ENCODE measurements at places on chromosomes 7 and 10.
A peak's percentile ranks its signal among the peaks of the same experiment; 100 is the strongest.

DNA sequence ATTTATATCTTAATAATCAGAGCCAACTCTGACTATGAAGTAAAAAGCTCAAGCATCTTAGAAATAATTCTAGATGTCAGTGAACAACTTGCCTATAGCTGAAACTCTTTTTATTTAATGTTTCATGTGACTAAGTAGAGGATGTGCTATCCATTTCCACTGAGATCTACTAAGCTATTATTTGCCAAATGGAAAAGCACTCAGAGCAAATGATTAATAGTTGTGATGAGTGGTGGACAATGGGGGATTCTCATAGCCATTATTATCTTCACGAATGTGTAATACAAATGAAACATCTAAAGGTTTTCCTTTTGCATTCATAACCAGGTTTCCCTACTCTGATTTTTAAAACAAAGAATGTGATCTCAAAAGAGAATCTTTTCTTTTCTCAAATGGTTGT, 126.6 kb upstream of the GNAI1 start:
- DNase-seq = no peak

DNA sequence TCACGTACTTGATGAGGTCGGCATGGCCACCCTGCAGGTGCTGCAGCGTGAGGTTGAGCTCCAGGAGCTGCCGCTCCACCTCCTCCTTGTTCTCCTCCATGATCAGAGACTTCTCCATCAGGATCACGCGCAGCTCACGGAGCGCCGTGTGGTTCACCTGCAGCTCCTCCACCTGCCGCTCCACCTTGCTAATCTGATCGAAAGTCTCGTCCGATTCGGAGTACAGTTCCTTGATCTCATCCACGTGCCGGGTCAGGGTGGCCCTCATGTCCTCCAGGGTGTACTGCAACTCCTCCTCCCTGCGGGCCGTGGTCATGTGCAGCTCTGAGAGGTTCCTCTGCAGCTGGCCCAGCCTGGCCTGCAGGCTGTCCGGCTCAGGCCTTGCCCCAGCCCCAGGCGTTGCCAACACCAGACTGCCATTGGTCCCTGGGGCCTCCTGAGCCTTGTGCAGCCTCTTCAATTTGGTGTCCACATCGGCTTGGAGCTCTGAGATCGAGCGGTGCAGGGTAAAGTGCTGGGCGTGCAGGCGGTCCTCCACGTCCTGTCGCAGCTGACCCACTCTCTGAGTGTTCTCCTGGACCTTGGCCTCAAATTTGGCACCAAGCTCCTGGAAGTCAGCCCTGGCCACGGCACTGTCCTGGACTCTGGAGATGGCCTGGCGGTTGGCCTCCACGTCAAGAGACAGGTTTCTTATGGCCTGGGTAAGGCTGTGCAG, 13.9 kb downstream of the MMRN2 start:
- no peak for DNase-seq

GRCh38 chr10:119516381-119517234, 25.9 kb downstream of the RGS10 start:
- DNase-seq = no peak

DNA sequence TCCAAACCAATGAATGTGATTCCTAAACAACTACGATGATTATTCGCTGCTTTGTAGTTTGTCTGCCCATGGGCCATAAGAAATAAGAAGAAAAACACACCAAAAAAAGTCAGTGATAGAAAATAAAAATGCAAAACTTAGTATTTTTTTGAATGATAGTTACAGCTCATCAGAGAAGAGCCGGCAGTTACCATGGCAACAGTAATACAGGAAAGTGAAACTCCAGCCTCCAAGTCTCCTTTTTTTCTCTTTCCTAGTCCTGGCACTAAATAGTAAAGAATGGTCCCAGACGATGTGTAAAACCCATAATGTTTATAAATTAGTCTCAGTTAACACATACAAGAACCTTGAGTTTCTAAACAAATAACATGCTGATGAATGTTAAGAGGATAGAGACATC, 21.6 kb upstream of the LHFPL3 start:
- no peak for DNase-seq

DNA sequence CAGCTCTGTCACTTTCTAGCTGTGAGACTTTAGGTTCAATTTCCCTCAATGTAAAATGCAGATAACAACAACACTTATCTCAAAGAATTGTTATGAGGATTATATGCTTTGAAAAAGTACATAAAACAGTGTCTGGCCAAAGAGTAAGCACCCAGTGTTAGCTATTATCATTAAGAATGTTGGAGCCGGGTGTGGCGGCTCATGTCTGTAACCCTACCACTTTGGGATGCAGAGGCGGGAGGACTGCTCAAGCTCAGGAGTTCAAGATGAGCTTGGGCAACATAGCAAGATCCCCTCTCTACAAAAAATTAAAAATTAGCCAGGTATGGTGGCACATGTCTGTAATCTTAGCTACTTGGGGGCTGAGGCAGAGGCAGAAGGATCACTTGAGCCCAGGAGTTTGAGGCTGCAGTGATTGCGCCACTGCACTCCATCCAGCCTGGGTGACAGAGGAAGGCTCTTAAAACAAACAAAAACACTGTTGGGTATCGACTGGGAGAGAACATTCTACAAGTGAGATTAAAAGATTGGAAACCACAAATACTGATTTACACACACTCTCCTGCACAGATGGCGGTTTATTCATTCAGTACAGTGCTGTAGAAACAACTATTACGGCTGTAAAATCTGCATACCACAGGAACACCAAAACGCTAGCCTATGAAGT, 107.3 kb downstream of the PROSER2 start:
- no peak for DNase-seq

GRCh38 chr7:143885951-143886350, 16.0 kb downstream of the TCAF1 start:
- DNase-seq = no peak

- DNase-seq = no peak
Observed at GRCh38 chr7:131148708-131149428, 178.8 kb upstream of the MKLN1 start.

- DNase-seq = peak; percentile 2
Observed at GRCh38 chr7:121873289-121874194, 581 bp downstream of the PTPRZ1 start.

GRCh38 chr7:55108818-55109217, 90.0 kb downstream of the EGFR start:
- DNase-seq = no peak

- DNase-seq = peak; percentile 13
Observed at GRCh38 chr10:13271552-13272163, 28.2 kb downstream of the PHYH start.

DNA sequence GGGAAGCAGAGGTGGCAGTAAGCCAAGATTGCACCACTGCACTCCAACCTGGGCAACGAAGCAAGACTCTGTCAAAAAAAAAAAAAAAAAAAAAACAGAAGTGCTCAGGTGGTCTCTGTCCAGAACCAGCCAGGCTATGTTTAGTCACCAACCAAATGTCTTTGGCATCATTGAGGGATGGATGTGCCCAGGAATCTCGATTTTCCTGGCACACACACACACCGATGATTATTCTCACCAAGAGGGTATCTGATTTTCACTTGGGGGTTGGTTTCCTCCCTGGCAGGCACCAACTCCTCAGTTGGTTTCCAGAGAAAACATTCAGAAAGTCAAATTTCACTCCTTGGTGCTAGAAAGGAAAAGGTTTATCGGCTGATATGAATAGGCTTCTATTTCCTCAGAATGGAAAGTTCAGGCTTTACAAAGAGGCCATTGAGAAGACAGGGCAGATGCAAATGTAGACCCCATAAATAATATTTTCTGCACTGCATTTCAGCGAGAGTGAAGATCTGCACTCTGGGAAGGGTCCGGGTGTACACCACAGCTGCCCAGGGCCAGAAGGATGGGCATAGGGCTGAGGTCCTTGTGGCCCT, 154.8 kb downstream of the TNS3 start:
- DNase-seq = no peak

DNA sequence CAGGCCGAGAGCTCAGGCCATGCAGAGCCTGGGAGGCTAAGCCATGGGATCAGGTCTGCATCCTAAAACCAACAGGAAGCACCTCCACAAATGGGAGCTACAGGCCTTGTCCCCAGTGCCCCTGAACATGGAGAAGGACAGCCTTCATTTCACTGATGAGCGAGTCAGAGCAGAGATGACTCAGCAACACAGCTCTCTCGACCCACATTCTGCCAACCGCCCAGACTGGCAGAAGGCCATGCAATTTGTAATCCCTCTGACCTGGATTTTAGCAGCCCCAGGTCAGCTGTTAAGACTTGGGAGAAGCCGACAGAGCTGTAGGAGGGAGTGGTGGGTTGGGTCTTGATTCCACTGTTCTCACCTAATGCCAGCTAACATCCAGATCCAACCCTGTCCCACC, 25.5 kb downstream of the VOPP1 start:
- peak; percentile 92 for DNase-seq

DNA sequence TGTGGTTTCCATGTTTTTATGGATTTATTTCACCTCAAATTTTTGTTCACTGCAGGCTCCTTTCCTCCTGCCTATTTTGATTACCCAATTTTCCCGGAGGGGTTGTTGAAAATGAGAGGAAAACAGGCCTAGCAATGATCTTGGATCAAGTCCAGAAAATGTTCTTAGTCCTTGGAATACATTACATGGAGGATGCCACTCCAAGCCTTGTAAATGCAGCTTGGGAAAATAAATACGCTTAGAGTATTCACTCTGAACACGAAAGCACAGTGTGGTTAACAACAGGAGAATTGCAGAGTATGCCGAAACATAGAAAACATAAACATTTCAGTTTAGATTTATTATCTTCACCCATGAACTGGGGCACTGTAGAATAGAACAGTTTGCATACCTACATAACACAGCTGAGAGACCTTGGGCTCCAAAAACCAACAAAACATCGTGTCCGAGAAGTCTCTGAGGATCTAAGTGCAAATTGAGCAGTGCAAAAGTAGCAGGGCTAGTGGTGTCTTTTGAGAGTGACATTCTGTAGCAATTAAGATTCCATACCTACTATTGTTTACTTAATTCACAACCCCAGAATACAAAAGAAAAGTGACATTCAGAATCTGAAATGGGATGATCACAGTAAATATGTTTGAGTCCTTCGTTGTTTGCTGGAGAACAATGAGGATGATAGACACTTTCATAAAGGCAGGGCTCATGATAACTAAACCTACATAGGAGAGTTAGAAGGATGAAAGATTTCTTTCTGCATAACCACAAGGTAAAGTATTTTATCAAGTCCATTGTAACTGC, 7.6 kb upstream of the CD36 start:
- DNase-seq = no peak

- DNase-seq = no peak
Observed at GRCh38 chr10:58885686-58886345, 290.6 kb upstream of the PHYHIPL start.

DNA sequence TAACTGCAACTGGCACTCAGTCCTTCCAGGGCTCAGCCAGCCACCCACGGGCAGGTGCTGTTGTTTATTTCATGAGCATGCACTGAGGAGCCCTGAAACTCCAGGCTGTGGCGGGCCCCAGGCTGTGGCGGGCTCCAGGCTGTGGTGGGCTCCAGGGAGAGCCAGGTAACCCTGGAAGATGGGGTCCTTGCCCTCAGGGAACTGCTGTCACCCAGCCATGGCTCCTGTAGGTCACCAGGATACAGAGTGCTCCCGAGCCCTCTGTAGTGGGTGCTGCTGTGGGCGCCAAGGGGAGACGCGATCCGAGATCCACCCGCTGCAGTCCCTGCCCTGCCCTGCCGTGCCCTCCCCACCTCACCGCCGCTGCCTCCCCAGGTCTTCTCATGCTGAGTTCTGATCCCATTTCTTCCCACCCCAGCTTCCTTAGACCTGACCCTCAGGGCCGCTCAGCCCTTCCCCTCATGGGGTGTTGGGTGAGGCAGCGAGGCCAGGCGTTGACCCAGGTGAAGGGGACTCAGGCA, 29.6 kb downstream of the LRRC27 start:
- no peak for DNase-seq

- DNase-seq = peak; percentile 17
Observed at GRCh38 chr7:90570373-90570959, 25.7 kb upstream of the CDK14 start.

DNA sequence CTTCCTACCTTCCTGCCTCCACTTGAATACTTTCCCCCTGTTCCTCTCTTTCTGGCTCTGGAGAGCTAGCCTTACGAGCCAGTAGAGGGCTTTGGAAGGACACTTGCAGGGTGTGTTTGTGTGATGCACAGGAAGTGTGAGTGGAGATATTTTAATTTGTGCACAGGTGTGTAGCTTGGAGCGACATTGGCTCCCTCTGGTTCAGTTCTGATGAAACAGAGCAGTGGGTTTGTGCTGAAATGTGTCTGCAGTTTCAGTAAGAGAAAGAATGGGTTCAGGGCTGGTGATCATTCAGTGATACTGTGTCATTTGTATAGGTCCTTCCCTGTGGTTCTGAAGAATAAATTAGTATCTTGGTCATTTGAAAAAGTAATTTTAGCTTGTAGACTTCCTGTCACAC, 86.9 kb downstream of the SND1 start:
- no peak for DNase-seq

- no peak for DNase-seq
Observed at GRCh38 chr10:34764472-34764946, 50.6 kb downstream of the PARD3 start.

DNA sequence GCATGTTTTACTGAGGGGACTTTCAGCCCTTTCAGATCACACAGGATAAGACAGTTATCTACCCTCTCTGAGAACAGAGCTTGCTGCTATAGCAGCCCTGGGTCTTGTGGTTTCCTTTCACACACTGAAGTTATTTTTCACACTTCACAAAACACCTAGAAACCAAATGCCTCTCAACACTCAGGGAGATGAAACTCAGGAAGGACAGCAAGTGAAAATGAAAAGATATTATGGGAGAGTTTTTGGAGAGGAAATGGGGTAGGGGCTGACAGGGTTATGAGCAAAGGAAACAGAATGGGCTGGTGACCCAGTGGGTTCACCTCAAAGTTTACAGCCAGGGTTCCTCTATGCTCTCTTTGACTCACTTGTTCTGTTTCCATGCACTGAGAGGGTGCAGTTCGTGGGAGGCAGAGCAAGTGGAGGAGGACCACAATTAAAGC, 17.0 kb upstream of the GIMAP2 start:
- no peak for DNase-seq

GRCh38 chr10:23016636-23017035, 78.7 kb upstream of the MSRB2 start:
- no peak for DNase-seq

GRCh38 chr7:97454636-97455035, 277.2 kb upstream of the TAC1 start:
- DNase-seq = no peak

GRCh38 chr10:10986606-10987005, 31.1 kb upstream of the CELF2 start:
- no peak for DNase-seq

GRCh38 chr7:140229591-140230515, 53.1 kb upstream of the KDM7A start:
- no peak for DNase-seq

- DNase-seq = no peak
Observed at GRCh38 chr7:157751951-157752673, 415.3 kb downstream of the DNAJB6 start.

DNA sequence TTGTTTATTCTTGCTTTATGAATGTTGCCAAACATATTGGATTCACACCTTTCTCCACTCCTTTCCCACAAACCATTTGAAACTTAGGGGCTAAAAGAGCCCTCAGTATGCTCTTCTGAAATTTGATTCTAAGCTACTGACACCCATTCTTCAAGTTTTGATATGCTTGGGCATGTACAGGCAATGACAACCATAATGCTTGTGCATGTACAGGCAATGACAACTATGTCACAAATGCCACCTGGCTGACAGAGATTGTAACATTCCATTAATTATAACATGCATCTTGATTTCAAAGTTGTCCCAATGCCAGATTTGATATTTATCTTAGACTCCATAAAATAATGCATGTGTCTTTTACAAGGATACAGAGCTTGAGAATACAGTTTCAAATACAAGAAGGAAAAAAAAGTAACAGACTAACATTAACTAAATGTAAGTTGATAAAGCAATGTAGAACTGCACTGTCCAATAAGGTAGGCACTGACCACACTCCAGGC, 17.5 kb upstream of the CDK1 start:
- no peak for DNase-seq

GRCh38 chr10:34029455-34029854, 695.0 kb upstream of the NRP1 start:
- no peak for DNase-seq

All from AG08395 (cell line).